ENCODE measurements at places on chromosomes 4 and X. TPM values are rescaled to one million over a fixed set of nuclear protein-coding genes. Genes with fewer than 3 reads are reported as not detected.

CEP135 gene
- total RNA-seq = 18.6 TPM

CCDC110 gene
- 0.25 TPM for total RNA-seq

GABRG1 gene
- total RNA-seq = not detected

SLC10A4 gene
- total RNA-seq = not detected

SH2D1A gene
- total RNA-seq = 17.0 TPM

- H3K4me3 ChIP-seq = no peak overlapping the region
- H3K27ac ChIP-seq = no peak overlapping the region
- no peak for DNase-seq
- H3K4me1 ChIP-seq = peaks cover 7% of the 10 kb centered on the region
- H3K36me3 ChIP-seq = peaks cover 34% of the 10 kb centered on the region
These were observed 52.1 kb downstream of the TMEM165 start for GRCh38 chr4:55447831-55448230.

GRCh38 chr4:16055471-16055870 lies 28.4 kb downstream of the PROM1 start:
- H3K4me3 ChIP-seq = no peak overlapping the region
- H3K36me3 ChIP-seq = no peaks in the 10 kb centered on the region
- H3K4me1 ChIP-seq = no peaks in the 10 kb centered on the region

DNA sequence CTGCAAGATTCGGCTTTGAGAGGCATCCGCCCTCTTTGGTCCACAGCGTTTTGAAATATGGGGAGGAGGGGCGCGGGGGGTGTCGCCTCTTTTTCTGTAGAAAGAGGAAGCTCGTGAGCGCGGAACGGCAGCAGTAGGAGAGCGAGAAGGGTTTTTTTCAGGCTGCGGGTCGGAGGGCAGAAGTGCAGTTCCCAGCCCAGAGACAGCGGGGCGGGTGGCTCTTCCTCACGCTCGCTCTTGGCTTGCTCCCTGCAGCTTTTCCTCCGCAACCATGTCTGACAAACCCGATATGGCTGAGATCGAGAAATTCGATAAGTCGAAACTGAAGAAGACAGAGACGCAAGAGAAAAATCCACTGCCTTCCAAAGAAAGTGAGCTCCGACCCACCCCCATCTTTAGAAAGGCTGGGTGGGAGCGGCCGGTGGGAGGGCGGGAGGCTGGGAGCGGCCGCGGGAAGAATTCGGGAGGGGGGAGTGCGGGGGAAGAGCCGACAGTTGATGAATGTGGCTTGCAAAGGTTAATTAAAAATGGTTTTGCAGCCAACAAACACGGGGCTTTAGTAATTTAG lies 1.2 kb downstream of the TMSB4X start:
- H3K27me3 ChIP-seq = no peaks in the 10 kb centered on the region
- peaks cover 20% of the 10 kb centered on the region for H3K4me1 ChIP-seq
- peaks cover 44% of the 10 kb centered on the region for H3K36me3 ChIP-seq
- H3K4me3 ChIP-seq = peak overlapping the region; percentile 82
- H3K27ac ChIP-seq = peak overlapping the region; percentile 96

DNA sequence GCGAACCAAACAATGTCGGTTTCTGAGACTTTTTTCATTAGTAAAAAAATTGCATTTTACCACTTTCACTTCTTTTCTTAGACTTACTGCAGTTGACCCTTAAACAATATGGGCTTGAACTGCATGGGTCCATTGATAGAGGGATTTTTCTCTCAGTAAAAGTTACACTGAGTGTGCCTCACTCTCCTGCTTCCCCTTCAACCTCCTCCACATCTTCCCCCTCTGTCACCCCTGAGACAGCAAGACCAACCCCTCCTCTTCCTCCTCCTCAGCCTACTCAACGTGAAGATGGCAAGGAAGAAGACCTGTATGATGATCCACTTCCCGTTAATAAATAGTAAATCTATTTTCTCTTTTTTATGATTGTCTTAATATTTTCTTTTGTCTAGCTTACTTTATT lies 43.4 kb downstream of the TEC start:
- H3K27ac ChIP-seq = no peak overlapping the region
- H3K4me1 ChIP-seq = no peaks in the 10 kb centered on the region
- H3K27me3 ChIP-seq = no peaks in the 10 kb centered on the region
- no peaks in the 10 kb centered on the region for H3K36me3 ChIP-seq
- DNase-seq = no peak
- H3K4me3 ChIP-seq = no peak overlapping the region

DNA sequence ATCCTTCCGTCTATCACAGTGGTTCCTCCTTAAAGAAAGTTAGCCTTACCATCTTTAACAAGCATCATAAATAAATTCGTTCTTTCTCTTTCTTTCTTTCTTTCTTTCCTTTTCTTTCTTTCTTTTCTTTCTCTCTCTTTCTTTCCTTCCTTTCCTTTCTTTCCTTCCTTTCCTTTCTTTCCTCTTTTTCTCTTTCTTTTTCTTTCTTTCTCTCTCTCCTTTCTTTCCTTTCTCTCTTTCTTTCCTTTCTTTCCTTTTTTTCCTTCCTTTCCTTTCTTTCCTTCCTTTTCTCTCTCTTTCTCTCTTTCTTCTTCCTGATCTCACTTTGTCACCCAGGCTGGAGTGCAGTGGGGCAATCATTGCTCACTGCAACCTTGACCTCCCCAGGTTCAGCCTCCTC lies 60.4 kb downstream of the ENPP6 start:
- H3K4me1 ChIP-seq = no peaks in the 10 kb centered on the region
- no peaks in the 10 kb centered on the region for H3K36me3 ChIP-seq
- no peak overlapping the region for H3K4me3 ChIP-seq
- no peak for DNase-seq

DNA sequence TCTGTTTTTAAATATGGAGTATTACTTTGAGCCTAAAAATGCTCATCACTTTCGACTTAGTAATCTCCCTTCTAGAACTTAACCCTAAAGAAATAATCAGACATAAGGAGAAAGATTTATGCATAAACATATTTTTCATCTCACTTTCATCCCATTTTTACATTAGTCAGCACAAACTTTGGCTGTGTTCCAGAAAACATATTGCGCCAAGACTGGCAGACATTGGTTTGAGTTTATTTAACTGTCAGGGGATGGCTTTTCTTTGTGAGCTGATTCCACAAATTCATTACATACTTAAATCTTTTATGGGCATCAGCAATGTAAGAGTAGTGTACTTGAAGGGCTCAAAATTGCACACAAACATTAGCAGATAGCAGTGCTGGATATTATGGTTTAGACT lies 23.7 kb downstream of the MAOA start:
- H3K4me1 ChIP-seq = no peaks in the 10 kb centered on the region
- DNase-seq = no peak
- H3K27ac ChIP-seq = no peak overlapping the region

DNA sequence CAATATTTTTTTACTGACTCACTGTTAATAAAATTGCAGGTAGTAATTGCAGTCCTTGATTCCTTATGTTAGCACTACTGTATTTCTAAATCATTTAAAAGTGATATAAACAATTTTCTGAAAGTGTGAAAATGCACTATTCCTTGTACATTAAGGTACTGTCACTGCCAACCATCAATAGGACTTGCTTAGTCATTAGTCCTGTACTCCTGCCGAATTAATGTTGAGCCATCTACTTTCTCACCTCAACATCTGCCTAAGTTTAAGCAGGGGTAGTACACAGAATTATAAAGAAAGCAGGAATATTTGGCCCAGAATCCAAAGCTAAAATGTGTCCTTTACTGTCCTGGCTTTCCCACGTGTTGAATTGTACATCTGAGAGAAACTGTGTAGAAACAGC lies 87.0 kb upstream of the TRPC3 start:
- peaks cover 7% of the 10 kb centered on the region for H3K27me3 ChIP-seq
- DNase-seq = no peak
- H3K4me1 ChIP-seq = no peaks in the 10 kb centered on the region

- H3K4me3 ChIP-seq = no peak overlapping the region
- no peaks in the 10 kb centered on the region for H3K36me3 ChIP-seq
- no peak for DNase-seq
- no peaks in the 10 kb centered on the region for H3K4me1 ChIP-seq
- H3K27ac ChIP-seq = no peak overlapping the region
- H3K27me3 ChIP-seq = no peaks in the 10 kb centered on the region
These were observed 978.3 kb upstream of the GRID2 start for GRCh38 chr4:91325495-91325894.

DNA sequence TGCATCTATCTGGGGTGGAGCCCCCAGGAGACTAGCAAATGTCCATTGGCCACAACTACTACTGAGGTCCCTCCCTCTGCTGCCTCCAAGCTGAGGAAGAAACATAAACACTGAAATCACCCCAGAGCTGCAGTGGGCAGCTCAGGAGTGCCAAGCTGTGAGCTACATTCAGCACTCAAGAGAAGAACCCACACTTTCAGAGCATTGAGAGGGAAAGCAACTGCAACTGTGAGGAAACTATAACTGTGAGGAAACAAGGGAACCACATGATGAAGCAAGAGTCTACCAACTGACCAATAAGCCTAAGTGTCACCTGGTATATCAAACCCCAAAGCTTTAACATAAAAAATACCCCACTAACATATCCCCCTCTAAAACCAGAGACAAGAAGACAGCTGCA lies 373.5 kb upstream of the TACR3 start:
- no peaks in the 10 kb centered on the region for H3K36me3 ChIP-seq
- DNase-seq = no peak
- no peaks in the 10 kb centered on the region for H3K4me1 ChIP-seq
- no peaks in the 10 kb centered on the region for H3K27me3 ChIP-seq

- no peak overlapping the region for H3K27ac ChIP-seq
- H3K4me3 ChIP-seq = no peak overlapping the region
- H3K4me1 ChIP-seq = no peaks in the 10 kb centered on the region
- H3K36me3 ChIP-seq = no peaks in the 10 kb centered on the region
These were observed 8.2 kb downstream of the AREG start for GRCh38 chr4:74453037-74453635.

DNA sequence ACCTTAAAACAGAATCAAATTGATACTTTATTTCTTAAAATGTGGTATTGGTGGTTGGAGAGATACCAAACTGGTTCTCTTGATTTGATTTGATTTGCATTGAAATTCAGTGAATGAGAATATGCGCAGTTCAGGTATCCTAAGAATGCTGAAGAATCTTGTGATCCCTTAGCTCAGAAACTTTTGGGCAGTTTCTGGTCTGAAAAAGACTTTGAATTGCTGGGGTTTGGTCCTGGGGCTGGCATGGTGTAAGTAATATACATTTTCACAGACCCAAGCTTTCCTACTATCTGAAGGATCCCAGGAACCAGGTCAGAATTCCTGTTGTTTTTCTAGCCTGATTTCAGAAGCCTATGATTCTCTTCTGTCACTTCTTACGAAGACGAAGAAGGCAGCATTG lies 6.6 kb downstream of the RAB33B start:
- no peaks in the 10 kb centered on the region for H3K27me3 ChIP-seq
- peaks cover 43% of the 10 kb centered on the region for H3K4me1 ChIP-seq
- no peak for DNase-seq

DNA sequence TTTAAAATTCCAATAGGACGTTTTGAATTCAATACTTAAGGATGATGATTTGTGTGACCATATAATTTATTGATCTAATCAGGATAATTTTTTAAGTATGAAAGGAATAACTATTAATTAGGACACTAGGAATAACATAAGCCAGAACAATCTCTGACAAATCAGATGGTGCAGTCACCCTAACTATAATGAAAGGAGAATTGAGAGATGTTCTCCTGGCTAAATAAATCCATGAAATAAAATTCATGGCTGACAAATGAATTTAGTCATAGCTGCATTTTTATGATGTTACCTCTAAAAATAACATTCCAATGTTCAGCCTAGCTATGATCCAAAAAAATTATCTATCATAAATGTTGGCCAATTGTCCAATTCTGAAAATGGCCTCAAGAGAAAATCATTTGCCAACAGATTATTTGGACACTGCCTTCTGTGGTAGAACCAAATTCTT lies 190.6 kb upstream of the NEIL3 start:
- H3K36me3 ChIP-seq = no peaks in the 10 kb centered on the region
- no peak overlapping the region for H3K27ac ChIP-seq
- no peaks in the 10 kb centered on the region for H3K4me1 ChIP-seq
- H3K27me3 ChIP-seq = peaks cover 5% of the 10 kb centered on the region

- H3K27ac ChIP-seq = peak overlapping the region; percentile 75
- H3K4me1 ChIP-seq = peaks cover 54% of the 10 kb centered on the region
- DNase-seq = no peak
- H3K4me3 ChIP-seq = no peak overlapping the region
- no peaks in the 10 kb centered on the region for H3K27me3 ChIP-seq
These were observed 13.7 kb upstream of the TMSB4X start for GRCh38 chrX:12961196-12961718.

GRCh38 chr4:89110541-89110985 lies 770 bp upstream of the TIGD2 start:
- H3K27ac ChIP-seq = no peak overlapping the region
- peaks cover 18% of the 10 kb centered on the region for H3K27me3 ChIP-seq
- peak overlapping the region; percentile 76 for H3K4me3 ChIP-seq

GRCh38 chr4:139402436-139402835 lies 51.5 kb upstream of the RAB33B start:
- H3K4me1 ChIP-seq = no peaks in the 10 kb centered on the region
- no peak overlapping the region for H3K27ac ChIP-seq
- H3K27me3 ChIP-seq = no peaks in the 10 kb centered on the region

DNA sequence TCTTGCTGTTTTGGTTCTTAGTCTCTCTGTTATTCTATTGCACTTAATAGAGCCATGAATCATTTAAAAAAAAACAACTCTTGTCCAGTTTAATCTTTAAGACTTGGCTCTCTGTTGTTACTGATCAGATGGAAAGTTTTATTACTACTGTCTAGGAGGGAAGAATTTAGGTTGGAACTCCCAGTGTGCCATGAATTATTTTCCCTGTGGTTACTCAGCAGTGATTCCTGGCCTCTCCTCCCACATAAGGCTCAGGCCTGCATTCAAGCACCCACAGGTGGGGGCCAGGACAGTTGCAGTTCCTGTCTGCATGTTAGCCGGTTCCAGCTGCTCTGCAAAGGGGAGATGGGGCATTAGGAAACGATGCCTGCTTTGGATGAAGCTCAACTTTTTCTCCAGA lies 29.8 kb upstream of the ESX1 start:
- H3K27ac ChIP-seq = no peak overlapping the region
- no peak overlapping the region for H3K4me3 ChIP-seq
- peaks cover 8% of the 10 kb centered on the region for H3K27me3 ChIP-seq
- no peaks in the 10 kb centered on the region for H3K36me3 ChIP-seq

DNA sequence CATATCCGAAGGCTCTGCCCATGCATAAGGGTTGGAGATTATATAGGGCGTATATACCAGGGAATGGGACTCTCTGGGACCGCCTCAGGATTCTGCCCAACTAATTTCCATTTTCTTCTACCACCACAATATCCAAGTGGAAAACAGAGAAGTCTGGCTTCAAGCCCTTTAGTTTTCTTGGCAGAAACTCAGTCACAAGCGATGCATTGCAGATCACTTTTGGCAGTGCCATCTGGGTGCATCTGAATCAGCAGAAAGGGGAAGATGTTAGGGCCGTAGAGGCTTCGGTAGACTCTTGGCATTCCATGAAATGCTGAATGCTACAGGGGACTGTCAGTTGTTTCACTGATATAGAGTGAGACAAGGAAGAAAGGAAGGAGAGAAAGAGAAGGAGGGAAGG lies 94.1 kb upstream of the FAM9B start:
- H3K36me3 ChIP-seq = peaks cover 1% of the 10 kb centered on the region
- no peak for DNase-seq
- H3K27me3 ChIP-seq = no peaks in the 10 kb centered on the region
- H3K27ac ChIP-seq = no peak overlapping the region
- no peak overlapping the region for H3K4me3 ChIP-seq
- peaks cover 9% of the 10 kb centered on the region for H3K4me1 ChIP-seq

Measured in activated naive CD4-positive, alpha-beta T cell treated with anti-CD3 and anti-CD28 coated beads for 36 hours (primary cell).